ENCODE measurements at places on chromosomes 6 and 20. TPM values are rescaled to one million over a fixed set of nuclear protein-coding genes. Genes with fewer than 3 reads are reported as not detected.

DNA sequence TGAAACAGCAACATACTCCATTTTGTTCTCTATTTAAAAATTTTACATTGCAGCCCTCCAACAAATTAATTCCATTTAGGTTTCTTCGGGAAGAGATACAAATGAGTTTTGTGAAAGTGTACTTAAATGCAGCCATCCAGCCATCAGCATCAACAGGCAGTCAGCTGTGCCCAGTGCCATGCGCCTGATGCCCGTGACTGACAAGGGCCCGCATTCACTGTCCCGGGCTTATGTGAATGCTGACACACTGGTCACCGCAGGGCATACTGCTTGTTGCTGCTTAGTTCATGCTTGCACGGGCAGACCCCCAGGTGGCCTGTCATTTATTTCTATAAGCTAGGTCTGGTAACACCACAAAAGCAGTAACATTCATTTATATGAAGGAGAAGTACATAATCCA is 224.9 kb upstream of the QKI start:
- no peaks in the 10 kb centered on the region for H3K36me3 ChIP-seq
- H3K4me3 ChIP-seq = no peak overlapping the region
- H3K27ac ChIP-seq = no peak overlapping the region
- H3K4me1 ChIP-seq = no peaks in the 10 kb centered on the region

Gene GSTA2
- polyA plus RNA-seq = not detected

Gene BAG2
- 1.1 TPM for polyA plus RNA-seq

Gene MAP3K7
- polyA plus RNA-seq = 12.5 TPM
